NCI-H187 treated with DMSO at 0.1 percent for 48 hours (cell line): ENCODE measurements at places on chromosomes 12 and 14.

GRCh38 chr14:32074887-32075572, 2.1 kb upstream of the ARHGAP5 start:
- DNase-seq, result no peak

- DNase-seq, result no peak
These were observed 74.1 kb downstream of the ZNF664 start for GRCh38 chr12:124047045-124047566.

DNA sequence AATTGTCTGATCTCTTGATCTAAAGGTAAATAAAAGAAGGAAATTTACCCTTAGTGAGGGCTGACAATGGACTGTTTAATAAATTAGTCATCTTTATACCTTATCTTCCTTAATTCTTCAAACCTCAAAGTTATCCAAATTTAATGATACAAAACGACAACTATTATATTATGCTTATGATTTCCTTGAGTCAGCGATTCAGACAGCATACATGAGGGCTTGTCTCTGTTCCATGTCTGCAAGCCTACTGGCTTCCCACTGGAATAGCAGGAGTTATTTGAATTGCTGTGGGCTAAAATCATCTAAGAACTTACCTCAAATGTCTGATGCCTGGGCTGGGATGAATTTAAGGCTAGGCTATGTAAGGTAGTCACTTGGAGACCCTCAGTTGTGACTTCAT, 197.2 kb upstream of the MDGA2 start:
- DNase-seq, result no peak

GRCh38 chr12:93137656-93138612, 208.8 kb upstream of the EEA1 start:
- DNase-seq, result no peak

DNA sequence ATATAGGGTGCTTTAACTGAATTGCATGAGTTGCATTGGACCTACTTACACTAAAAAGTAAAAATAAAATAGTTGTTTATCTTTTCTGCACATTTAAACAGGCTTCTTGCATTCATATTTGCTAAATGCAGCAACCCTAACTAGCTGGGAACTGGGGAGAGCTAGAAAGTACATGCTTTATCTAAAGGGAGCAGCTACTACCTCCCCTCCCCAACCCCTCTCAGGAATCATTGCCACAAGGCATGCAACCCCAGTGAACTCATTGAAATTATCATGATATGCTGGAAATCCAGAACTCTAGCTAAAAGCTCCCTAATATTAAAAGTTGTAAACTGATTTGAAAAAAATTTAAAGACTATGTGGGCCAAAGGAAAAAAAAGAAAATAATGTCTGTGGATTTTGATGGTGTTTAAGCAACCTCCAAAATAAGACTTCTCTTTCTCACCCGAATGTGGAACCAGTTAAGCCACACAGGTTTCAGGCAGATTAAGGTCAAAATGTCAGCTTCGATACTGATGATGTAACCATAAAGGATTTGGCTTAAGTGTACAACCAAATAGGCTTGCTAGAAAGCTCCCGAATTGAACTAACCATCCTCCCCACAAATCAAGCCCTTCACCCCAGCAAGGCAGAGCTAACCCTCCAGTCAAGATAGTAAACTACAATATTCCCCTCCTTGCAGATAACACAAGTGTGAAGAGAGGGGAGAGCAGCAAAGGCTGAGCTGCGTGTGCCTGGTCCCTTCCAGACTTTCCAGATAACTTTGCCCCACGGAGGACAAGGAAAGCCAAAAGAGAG, 13.8 kb upstream of the POC1B start:
- DNase-seq, result no peak

- DNase-seq, result no peak
These were observed 373.4 kb downstream of the FOXG1 start for GRCh38 chr14:29140016-29140415.

DNA sequence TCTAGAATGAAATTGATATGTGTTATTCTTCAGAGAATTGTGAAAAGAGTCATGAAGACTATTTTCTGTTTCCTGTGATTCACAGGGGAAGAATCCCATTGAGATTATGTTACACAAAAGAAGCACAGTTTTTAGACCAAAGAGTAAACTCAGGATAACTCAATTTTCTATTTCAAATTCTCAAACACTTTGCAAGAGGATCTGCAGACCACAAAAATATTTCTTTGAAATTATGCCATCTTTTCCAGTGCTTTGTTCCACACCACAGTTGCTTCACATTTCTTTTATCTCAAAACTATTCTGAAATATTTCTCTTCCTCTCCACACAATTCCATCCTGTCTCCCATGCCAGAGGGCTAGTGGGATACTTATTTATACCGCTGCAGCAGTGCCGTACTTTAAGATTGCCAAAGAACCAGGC, 188.9 kb upstream of the FOXG1 start:
- DNase-seq, result no peak

GRCh38 chr12:109950625-109951024, 45.5 kb downstream of the GIT2 start:
- DNase-seq, result no peak

- DNase-seq, result no peak
These were observed 1918.5 kb upstream of the FLRT2 start for GRCh38 chr14:83611491-83611890.

DNA sequence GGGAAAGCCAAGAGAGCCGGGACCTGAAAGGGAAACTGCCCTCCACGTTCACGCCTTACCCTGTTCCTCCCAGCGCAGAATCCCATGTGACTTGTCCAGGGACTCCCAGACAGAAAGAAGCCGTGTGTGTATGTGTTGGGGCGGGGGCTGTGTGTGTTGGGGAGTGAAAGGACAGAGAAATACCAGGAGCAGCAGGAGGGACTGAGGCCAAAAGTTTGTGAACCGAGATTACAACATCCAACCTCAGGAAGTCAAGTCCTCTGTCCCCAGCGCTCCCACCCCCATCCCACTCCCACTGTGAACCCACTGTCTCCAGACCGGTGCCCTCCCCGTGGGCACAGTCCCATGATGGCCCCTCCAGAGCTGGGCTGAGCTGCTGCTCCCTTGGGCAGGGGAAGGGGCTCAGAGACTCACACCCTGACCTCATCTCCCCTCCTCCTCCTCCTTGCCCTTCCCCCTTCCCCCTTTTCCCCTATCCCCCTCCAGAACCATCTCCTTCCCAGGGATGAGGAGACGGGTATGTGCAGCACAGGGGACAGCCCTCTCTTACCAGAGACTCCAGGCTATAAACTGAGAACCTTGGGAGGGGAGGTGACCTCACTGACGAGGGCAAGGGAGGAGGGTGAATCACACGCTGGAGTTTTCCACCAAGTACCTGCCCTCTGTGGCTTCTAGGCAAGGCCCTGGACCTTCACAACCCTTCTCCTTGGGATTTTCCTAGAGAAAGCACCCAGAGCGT, at the start of gene SLC6A12:
SLC6A12 (minus strand) TSS at position 155 of the 739 bp plus-strand sequence. CDS start 4,171 bp downstream, outside the sequence.
- DNase-seq, result no peak
